ENCODE measurements at places on chromosomes 4 and X.
A peak's percentile ranks its signal among the peaks of the same experiment; 100 is the strongest.

DNA sequence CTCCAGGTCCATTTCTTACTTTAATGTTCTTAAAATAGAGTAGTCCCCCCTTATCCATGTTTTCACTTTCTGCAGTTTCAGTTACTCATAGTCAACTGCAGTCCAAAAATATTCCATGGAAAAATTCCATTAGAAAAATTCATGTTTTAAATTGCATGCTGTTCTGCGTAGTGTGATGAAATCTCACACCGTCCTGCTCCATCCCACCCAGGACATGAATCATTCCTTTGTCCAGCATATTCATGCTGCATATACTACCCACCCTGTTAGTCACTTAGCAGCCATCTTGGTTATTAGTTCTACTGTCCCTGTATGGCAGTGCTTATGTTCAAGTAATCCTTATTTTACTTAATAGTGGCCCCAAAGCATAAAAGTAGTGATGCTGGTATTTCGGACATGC lies 5.4 kb upstream of the PDLIM5 start:
- DNase-seq: no peak

DNA sequence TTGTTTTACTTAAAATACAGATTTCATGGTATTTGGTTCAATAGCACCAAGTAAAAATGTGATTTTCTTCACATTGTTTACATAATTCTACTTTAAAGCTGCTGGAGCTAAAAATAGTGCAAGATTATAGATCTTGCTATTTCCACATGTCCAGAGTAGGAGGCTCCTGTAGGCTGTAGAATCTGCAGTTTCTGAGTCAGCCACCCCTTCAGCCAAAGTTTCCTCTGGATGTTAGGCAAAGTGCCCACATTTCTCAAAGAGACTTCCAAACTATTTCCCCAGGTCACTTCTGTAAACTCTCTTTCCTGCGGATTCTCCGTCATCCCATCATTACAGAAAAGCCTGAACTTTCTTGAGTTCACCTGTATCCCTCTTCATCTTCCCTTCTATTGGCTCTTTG lies 342.5 kb upstream of the FSTL5 start:
- DNase-seq: no peak

GRCh38 chrX:113512700-113513395 lies 672.2 kb upstream of the AMOT start:
- peak; percentile 5 for DNase-seq

- DNase-seq: no peak
Measured at GRCh38 chr4:19774690-19775256, 476.9 kb upstream of the SLIT2 start.

- DNase-seq: no peak
Measured at GRCh38 chr4:37567836-37568235, 118.3 kb downstream of the RELL1 start.

- DNase-seq: peak; percentile 0
Measured at GRCh38 chr4:66123190-66123589, 452.9 kb upstream of the EPHA5 start.

DNA sequence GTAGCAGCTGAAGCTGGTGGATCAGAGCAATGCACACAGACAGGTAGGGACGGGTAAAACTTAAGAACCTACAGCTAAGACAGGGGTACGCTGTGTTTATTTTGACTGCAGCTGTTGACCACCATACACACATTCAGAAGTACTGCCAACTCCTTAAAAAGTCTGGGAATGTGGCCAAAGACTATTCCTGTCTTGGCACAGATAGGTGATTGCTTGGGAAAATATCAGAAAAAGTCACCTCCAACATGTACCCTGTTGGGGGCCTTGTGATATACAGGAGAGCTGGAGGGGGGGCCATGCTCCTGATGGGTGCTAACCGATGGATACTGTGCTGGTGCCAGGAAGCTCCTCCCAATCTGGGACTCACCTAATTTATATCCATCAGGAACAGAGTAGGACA lies 121.2 kb downstream of the VCX2 start:
- DNase-seq: no peak

DNA sequence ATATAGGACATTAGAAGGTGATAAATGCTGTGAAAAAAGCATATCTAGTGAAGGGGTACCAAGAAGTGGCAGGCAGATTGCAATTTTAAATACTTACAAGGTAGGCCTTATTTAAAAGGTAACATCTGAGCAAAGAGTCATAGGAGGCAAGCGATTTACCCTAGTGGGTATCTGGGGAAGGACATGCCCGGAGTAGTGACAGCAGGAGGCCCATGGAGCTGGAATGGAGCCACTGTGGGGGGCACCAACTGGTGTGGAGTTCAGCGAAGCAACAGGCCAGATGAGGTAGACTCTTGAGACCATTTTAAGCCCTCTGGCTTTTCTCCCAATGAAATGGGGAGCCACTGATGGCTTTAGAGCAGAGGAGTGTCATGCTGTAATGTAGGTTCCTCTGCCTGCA lies 37.3 kb downstream of the SEC24D start:
- DNase-seq: no peak

DNA sequence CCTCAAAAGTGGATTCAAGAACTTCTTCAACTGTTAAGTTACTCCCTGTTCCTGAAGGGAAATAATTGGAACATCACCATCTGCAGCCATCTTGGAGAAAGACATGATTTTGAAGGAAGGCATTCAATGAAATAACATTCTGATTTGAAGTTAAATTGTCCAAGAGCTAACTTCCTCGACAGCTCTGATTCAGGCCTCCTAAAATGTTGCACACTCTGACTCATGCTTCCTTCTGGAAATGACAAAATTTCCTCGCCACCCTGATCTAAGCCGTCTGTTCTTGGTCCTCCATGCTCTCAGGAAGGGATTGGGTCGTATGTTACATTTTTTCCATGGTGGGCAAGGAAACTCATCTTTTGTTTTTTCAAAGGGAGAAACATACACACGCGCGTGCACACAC lies 496.9 kb upstream of the DIPK2B start:
- DNase-seq: peak; percentile 6

- DNase-seq: no peak
Measured at GRCh38 chr4:184729946-184730345, 4.0 kb downstream of the CENPU start.

DNA sequence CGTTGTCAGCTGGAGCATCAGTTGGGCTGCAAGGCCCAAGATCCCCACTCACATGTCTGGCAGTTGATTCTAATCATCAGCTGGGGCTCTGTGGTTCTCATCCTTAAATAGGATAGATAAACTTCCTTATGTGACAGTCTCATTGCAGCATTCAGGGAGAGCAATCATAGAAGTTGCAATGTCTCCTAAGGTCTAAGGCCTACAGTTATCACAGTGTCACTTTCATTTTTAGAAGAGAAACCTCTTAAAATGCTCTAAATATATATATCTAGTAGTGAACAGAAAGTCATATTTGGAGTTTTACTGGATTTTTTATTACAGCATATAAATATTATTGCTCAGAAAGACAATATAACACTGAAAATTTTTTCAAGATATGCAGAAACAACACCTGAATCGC lies 226.0 kb upstream of the PPP1R2C start:
- no peak for DNase-seq

GRCh38 chr4:24472161-24472510 lies 112.2 kb downstream of the DHX15 start:
- no peak for DNase-seq

DNA sequence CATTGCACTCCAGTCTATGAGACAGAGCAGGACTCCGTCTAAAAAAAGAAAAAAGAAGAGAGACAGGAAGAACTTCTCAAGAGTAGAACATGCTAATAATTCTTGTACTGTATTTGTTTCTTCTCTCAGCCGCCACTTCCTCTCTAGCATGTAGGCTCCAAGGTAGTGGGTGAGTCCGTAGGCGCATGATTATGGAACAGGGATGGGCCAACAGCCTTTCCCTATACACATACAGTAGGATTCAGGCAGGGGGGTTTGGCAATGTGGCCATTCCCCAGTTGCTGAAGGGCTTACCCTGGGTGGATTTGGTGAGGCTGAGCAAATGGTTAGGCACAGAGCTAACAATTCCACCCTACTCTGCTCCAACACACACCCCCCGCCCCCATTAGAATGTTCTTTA lies 35.0 kb upstream of the APLN start:
- DNase-seq: no peak

DNA sequence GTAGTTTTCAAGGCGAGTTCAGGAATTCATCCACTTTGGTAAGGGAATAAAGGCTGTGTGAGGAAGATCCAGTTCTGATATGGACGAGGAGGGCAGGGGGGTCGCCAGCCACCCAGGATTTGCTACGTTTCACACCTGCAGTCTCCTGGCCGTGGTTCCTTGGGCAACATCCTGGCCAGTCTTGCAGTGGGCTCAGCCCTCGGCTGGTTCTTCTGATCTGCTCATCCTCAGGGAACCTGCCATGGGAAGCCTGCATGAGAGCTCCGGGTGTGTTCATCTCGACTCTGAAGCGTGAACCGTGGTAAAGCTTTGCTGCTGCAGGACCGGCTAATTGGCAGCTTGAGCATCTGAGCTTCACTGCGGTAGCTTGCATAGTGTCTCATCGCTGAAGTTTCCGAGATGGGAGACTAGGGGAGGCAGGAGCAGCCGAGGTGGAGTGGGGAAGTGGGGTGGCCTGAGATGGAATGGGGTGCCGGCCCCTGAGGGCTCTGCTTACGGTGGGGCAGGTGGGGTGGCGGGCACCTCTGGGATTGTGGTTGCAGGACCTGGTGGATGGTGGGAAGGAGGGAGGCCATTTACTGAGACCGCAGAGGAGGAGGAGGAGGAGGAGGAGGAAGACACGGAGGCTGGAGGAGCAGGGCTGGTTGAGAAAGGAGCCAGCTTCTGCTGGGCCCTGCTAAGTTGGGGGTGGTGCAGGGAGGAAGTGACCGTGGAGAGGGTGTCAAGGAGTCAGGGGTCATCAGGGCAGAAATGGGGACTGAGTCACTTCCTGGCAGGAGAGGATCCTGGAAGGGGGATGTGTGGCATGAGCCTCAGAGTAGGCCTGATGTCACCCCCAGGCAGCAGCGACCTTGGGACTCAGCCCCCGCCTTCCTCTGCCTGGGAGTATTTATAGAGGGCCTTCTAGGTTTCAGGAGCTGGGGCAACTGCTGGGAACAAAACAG lies 213.1 kb upstream of the PSAPL1 start:
- DNase-seq: peak; percentile 82

GRCh38 chr4:40858962-40859361 lies 109.2 kb downstream of the NSUN7 start:
- no peak for DNase-seq

DNA sequence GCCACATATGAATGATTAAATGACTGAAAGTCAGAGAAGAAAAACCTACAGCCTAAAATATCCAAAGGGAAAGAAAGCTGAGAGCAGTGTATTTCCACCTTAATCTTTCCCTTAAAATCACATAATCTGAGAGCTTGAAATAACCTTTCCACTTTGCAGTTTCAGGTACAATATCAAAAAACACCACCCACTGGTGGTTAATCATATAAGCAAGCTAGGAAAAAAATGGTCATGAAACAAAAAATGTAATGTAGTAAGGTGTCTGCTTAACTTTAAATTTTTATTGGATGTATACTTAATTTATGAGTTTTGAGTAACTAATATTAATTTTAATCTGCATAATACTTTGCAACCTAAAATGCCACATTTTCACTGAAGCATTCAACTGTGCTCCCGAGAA lies 3.2 kb downstream of the PRDM5 start:
- no peak for DNase-seq

DNA sequence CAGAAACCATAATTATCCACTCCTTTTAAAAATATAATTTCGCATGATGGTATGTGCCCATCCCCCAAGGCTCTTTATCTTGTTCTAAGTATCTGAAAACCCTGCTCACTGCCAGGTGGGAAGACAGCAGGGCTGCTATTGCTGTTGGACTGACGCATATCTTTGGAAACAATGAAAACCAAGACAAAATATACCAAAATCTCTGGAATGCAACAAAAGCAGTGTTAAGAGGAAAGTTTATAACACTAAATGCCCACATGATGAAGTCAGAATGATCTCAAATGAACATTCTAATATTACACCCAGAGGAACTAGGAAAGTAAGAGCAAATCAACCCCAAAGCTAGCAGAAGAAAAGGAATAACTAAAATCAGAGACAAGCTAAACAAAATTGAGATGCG lies 162.0 kb downstream of the FAM47B start:
- DNase-seq: no peak

- no peak for DNase-seq
Measured at GRCh38 chr4:5888222-5889001, 4.5 kb downstream of the CRMP1 start.

DNA sequence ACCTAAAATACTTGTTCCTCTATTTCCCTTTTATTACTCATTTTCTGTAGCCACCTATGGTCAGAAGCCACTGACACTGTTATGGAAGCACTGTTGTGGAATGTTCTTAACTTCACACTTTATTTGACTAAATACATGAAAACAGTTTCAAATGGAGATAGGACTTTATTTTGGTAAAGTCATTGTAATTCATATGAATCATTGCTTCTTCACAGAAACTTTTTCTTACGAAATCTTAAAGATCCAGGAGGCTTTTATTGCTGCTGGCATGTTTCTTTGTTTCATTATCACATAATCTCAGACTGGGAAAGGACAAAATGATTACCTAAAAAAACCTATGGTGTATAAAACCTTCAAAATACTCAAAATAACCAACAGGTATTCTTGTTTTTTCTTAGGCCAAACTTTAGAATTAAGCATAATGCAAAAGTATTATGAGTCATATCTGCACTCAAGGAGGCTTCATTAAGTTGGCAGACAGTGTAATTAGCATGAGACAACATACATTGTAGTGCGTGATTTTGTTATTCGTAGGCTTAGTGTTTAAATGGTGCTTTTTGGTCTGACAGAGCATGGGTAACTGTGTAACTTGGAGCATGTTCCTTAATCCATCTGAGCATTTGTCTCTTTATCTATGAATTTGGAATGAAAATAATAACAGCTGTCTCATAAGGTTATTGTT lies 58.0 kb downstream of the SH3BGRL start:
- no peak for DNase-seq

DNA sequence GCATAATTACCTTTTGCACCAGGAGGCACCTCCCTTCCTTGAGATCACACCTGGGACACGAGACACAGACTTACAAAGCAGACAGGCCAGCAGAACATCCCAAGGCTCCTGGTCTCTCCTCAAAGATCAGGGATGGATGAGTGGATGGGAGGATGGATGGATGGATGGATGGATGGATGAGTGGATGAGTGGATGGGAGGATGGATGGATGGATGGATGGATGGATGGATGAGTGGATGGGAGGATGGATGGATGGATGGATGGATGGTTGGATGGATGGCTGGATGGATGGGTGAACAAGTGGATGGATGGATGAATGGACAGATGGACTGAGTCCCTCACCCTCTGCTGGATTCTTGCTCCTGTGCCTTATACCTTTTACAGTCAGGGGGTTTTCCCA lies 364.0 kb downstream of the BCOR start:
- DNase-seq: no peak

- no peak for DNase-seq
Measured at GRCh38 chr4:68434836-68435235, 12.4 kb upstream of the TMPRSS11E start.

- no peak for DNase-seq
Measured at GRCh38 chr4:78137532-78137931, 80.4 kb downstream of the FRAS1 start.

DNA sequence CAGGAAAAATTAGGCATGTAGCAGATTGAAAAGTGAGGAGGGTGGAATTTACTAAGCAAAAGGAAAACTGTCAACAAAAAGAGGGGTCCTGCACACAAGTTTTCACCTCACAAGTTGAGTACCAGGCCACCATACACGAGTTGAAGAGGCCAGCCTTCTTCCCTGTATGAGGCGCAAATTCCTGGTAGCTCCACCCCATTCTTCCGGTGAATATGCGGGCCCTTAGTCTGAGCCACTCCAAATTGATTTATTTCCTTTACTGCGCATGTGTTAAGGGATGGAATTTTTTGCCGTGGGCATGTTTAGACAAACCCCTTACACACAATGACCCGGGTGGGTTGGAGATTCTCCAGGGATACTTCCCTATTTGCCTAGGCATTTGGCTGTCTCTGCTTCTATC lies 942.1 kb upstream of the GRIA3 start:
- no peak for DNase-seq
